ENCODE measurements at places on chromosomes 7 and 10. TPM values are rescaled to one million over a fixed set of nuclear protein-coding genes. Genes with fewer than 3 reads are reported as not detected.
A peak's percentile ranks its signal among the peaks of the same experiment; 100 is the strongest.

The CYP3A7 gene
- not detected for total RNA-seq

The PRKRIP1 gene
- 33.4 TPM for total RNA-seq

The HYAL4 gene
- total RNA-seq: 0.26 TPM

The LIPN gene
- 0.92 TPM for total RNA-seq

DNA sequence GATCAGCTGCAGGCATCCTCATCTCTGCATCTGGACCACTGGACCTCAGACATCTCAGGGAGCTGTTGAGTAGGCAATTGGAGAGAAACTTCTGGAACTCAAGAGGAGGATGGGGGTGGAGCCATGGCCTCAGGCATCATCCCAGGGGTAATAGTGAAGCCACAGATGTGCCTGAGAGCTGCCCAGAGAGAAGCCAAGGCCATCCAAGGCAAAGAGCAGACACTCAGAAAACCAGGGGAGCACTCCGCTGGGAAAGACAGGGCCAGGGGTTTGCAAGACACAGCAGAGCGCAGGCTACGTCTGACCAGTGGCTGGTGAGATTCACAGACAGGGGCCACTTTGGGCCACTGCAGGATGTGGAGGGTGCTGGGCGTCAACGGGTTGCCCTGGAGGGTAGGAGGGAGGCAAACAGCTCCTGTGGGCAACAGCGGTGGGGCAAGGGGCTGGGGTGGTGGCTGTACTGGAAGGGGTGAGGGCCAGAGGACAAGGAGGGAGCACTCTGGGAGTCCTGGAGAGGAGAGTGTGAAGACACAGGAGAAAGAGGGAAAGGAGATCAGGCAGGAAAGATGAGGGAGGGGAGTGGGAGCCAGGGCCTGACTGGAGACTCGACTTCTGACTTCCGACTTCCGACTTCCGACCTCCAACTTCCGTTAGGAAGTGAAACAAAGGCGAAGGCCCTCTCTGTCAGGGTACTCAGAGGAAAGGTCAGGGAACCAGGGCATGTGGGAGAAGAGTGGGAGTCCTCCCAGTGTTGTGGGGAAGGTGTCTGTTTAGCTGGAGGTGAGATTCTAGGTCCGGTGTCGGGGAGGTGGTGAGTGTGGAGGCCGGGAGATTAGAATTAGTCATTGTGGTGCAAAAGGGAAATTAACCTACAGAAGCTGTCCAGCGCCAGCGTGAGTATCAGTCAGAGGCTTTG is 69.7 kb upstream of the ANTXRL start:
- peak; percentile 43 for DNase-seq
- no peak overlapping the region for H3K27ac ChIP-seq
- no peaks in the 10 kb centered on the region for H3K36me3 ChIP-seq
- no peaks in the 10 kb centered on the region for H3K4me1 ChIP-seq

DNA sequence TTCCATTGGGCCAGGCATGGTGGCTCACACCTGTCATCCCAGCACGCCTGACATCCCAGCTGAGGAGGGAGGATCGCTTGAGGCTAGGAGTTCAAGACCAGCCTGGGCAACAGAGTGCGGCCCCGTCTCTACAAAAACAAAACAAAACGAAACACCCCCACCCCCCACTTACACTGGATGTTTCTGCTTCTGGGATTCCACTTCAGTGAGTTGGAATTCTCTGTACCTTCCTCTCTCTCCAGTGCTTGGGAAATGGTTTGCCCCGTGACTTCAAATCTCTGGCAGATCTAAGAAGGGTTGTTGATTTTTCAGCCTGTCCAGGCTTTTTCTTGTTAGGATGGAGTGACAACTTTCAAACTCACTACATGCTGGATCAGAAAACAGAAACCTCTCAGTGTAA is 106.9 kb downstream of the ANLN start:
- H3K4me3 ChIP-seq: no peak overlapping the region
- H3K27me3 ChIP-seq: no peaks in the 10 kb centered on the region
- H3K36me3 ChIP-seq: no peaks in the 10 kb centered on the region
- H3K27ac ChIP-seq: no peak overlapping the region
- no peaks in the 10 kb centered on the region for H3K4me1 ChIP-seq

DNA sequence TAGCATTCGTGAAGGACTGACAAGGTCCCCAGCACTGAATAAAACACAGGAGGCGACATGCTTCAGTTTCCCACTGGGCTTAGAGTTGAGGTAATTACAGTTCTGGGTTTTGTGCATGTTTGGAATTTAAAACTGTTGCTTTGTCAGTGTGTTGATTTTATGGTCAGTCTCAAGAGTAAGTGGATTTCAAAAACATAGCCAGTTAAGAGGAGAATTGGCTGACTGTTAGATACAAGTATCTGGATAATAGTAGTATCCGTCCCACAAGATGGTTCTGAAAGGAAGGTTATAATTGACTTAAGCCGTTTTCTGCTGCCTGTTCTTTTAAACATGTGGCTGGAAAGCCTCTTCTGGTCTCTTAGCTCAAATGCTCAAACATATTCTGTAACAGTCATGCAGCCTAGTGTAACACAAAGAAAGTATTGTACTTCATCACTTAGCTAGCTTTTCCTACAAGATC is 170.9 kb downstream of the POLR1F start:
- no peaks in the 10 kb centered on the region for H3K4me1 ChIP-seq
- no peaks in the 10 kb centered on the region for H3K36me3 ChIP-seq
- no peak overlapping the region for H3K4me3 ChIP-seq
- no peaks in the 10 kb centered on the region for H3K27me3 ChIP-seq
- DNase-seq: no peak

DNA sequence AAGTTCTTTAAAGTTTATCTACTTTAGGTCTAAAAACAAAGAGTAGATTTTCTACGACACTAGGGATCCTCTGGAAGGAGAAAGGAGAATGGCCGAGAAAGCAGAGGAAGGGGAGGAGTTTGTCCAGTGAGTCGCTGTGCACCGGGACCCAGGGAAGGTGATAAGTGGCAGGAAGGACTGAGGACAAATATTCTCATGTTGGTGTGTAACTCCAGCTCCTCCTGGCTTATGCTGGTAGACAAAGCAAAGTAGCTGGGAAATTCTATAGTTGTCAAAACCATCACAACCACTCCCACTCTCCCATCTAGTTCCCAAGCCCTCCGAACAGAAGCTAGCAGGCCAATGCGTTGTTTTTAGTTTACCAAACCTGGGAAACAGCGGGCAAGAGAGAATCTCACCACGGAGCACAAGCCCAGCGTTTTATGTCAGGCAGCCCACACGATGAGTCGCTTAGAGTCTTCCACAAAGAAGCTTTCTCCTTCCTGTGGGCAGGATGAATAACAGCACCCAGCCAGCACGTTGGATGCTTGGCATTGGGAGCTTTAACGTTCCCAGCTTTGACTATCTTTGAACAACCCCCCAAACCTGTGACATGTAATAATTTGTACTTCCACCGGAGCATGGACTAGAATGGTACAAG is 32.9 kb upstream of the JCAD start:
- H3K27me3 ChIP-seq: no peaks in the 10 kb centered on the region
- H3K4me3 ChIP-seq: no peak overlapping the region
- H3K4me1 ChIP-seq: no peaks in the 10 kb centered on the region

DNA sequence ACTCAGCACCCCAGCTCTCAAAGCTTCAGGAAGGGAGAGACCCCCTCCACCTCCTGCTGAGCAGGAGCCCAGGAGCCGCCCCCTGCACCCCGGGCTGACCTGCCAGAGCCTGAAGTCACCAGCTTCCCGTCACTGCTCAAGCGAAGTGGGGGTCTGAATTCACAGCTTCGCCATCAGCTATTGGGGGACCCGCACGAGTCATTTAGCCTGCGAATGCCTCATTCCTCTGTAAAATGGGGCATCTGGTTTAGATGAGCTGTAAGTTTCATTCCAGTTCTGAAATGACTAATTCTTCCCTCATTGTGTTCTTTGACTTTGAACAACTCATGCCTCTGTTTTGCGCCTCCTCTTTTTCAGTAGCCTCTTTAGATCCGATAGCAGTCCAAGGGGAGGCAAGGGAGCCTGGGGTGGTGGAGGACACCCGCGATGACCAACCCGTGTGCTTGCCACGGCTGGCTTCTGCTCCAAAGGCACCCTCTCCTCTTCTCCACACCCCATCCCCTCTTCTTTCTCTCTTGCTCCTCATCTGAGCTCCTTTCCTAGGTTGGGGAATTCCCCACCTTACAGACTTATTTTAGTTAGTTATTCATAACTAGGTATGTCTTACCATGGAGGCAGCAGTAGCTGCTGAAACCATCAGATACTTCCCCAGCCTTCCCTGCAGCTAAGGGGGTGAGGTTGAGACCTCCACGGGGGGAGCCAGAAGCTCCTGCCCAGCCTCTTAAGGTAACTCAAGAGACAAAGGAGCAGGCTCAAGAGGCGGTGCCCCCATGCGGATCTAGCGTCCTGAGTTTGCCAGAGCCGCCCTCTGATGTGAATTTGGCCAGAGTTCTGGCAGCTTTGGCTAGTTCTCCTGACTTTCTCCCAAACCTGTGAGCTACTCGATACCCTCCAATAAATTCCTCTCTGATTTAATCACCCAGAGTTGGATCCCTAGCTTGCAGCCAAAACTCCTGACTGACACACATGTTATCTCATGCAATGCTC is 47.7 kb downstream of the RBM17 start:
- H3K27ac ChIP-seq: no peak overlapping the region
- H3K4me3 ChIP-seq: no peak overlapping the region
- DNase-seq: peak; percentile 51
- peaks cover 10% of the 10 kb centered on the region for H3K4me1 ChIP-seq

DNA sequence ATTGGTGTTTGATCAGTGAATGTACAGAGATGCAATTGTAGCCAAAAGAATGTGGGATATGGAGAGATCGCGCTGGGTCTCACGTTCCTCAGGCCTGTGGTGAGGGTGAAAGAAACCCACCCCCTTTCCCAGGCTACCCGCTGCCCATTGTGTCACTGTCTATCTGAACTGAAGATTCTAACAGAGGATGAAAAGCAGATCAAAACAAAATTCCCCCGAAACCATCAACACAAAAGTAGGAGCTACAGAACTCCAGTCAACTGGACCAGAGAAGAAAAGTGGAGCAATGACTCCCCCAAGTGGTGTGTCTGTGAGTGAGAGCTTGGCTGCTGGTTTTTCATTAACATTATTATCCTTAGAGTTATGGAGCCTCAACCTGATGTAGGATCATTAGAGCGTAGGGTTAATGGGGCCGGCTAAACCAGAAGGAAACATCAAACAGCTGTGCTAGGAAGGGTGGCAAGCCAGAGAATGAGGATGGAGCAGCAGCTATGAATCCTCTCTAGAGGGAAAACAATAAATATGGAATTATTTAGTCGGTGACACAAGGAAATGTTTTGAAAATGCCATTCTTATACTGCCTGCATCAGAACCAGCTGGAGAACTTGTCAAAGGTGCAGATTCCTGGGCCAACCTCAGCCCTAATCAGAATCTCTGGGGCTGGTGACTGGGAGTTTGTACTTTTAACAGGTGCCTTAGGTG is 38.3 kb downstream of the AKR1B1 start:
- no peak overlapping the region for H3K27ac ChIP-seq
- no peaks in the 10 kb centered on the region for H3K27me3 ChIP-seq
- no peak for DNase-seq
- no peaks in the 10 kb centered on the region for H3K36me3 ChIP-seq

DNA sequence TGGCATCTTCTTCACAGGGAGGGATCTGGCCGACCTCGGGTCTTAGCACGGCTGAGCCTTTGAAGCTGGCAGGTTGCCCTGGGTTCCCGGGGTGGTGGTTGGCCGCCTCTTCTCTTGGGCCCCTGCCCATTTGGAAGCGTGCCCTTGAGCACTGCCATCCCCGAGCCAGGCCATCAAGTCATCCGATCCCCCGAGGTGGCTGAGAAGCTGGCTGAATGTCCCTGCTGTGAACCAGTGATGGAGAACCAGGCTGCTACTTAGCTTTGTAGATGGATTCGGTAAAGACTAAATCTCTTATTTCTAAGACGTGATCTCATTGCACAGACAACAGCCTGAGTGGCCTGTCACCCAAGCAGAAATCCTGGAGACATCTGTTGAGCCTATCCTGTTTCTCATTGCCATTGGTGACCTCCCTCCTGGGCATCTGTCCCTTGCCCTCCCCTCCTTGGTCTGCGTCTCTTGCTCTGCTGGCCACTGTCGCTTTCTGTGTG is 74.3 kb downstream of the GRK5 start:
- H3K4me1 ChIP-seq: peaks cover 63% of the 10 kb centered on the region
- no peak overlapping the region for H3K27ac ChIP-seq
- peak; percentile 22 for DNase-seq
- no peaks in the 10 kb centered on the region for H3K36me3 ChIP-seq

DNA sequence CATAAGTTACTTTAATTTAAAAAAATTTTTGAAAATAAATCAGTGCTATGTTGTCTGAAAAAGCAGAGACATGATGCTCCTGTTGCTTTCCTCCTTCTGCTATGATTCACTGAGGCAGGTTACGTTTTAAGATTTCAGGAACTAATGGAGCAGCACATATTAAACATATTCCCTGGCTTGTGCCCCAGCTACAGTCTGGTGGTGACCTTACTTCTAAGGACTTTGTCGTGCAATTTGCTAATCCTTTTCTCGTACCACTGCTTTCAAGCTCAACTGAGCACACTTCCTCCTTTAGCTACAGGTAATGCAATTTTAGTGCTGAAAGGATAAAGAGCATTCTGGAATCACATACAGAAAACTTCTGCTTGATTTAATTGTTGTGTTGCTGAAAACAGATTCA is 16.2 kb upstream of the PRR15 start:
- no peak for DNase-seq
- H3K27me3 ChIP-seq: no peaks in the 10 kb centered on the region
- no peaks in the 10 kb centered on the region for H3K4me1 ChIP-seq
- no peaks in the 10 kb centered on the region for H3K36me3 ChIP-seq
- H3K27ac ChIP-seq: no peak overlapping the region

GRCh38 chr7:25863005-25863728 is 288.8 kb upstream of the NFE2L3 start:
- no peak for DNase-seq
- H3K27ac ChIP-seq: no peak overlapping the region
- H3K4me3 ChIP-seq: no peak overlapping the region
- H3K4me1 ChIP-seq: peaks cover 9% of the 10 kb centered on the region
- no peaks in the 10 kb centered on the region for H3K36me3 ChIP-seq

DNA sequence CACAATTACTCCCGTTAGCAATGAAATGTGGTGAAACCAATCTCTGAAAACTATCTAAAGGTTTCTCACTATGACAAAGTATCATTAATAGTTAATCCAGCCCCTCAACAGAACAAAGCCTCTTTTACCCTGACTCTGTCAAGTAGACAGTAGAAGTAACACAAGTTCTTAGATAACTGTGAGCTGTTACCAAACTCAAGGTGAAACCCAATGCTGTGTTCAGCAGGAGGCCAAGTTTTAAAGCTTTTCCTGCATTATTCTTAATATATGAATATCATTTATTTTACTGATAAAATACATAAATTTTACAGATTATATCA is 109.1 kb downstream of the SRPK2 start:
- peaks cover 3% of the 10 kb centered on the region for H3K36me3 ChIP-seq
- no peak overlapping the region for H3K27ac ChIP-seq
- H3K27me3 ChIP-seq: no peaks in the 10 kb centered on the region
- H3K4me1 ChIP-seq: peaks cover 6% of the 10 kb centered on the region
- DNase-seq: no peak
- no peak overlapping the region for H3K4me3 ChIP-seq

DNA sequence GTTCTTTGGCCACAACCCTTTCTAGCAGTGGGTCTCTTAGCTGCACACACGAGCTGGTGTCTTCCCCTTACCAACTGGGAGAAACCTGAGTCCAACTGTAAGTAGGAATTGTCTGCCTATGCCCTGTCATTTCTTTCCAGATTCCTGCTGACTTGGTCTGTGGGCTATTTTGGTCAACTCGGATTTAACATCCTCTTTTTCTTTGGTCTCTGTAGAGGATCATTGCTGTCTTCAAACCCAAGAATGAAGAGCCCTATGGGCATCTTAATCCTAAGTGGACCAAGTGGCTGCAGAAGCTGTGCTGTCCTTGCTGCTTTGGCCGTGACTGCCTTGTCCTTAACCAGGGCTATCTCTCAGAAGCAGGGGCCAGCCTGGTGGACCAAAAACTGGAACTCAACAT is 10.3 kb downstream of the PI4K2A start:
- peaks cover 9% of the 10 kb centered on the region for H3K36me3 ChIP-seq
- H3K4me1 ChIP-seq: peaks cover 20% of the 10 kb centered on the region
- H3K27me3 ChIP-seq: no peaks in the 10 kb centered on the region
- H3K27ac ChIP-seq: peak overlapping the region; percentile 14
- H3K4me3 ChIP-seq: no peak overlapping the region

Data from spleen (tissue), 13 donors.